ENCODE measurements at places on chromosomes 11 and 22.

DNA sequence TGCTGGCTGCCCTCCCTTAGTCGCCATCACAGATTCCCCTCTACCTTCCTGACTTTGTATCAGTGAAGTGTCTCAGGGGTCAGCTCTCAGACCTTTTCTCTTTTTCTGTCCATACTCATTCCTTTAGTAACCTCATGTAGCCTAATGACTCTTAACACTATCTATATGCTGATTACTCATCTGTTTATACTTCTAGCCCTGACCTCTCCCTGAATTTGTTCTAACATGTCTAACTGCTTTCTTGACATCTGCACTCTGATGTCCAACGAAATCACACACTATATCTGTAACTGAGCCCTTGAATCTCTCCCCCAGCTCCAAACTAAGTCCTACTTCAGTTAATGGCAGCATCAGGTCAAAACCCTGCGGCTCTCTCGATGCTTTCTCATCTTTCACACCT, 135.8 kb upstream of the TIMP3 start:
- DNase-seq, result no peak

- DNase-seq, result no peak
Observed at GRCh38 chr11:117831661-117832415, 7.3 kb upstream of the FXYD2 start.

DNA sequence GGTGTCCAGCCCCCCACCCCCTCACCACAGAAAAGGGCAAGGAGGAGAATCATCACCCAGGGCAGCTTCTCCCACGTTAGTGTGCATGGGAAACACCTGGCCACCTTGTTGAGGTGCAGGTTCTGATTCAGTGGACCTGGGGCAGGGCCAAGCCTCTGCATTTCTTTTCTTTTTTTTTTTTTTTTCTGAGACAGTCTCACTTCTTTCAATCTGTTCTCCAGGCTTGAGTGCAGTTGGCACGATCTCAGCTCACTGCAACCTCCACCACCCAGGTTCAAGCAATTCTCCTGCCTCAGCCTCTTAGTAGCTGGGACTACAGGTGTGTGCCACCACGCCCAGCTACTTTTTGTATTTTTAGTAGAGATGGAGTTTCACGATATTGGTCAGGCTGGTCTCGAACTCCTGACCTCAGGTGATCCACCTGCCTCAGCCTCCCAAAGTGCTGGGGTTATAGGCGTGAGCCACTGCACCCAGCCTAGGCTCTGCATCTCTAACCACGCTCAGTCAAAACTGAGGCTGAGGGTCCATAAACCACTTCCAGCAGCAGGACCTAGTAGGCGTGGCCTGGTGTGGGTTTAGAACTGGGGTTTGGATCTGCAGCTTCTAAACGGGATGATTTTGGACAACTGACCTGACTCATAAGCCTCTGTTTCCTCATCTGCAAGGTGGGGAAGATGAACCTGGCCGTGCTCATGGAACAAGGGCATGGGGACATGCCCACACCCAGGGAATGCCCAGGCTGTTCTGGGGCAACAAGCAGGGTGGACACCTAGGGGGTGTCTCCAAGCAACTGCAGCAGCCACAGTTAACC, 734 bp downstream of the ZP1 start:
- no peak for DNase-seq

GRCh38 chr22:24403346-24403745, 24.1 kb upstream of the ADORA2A start:
- no peak for DNase-seq

DNA sequence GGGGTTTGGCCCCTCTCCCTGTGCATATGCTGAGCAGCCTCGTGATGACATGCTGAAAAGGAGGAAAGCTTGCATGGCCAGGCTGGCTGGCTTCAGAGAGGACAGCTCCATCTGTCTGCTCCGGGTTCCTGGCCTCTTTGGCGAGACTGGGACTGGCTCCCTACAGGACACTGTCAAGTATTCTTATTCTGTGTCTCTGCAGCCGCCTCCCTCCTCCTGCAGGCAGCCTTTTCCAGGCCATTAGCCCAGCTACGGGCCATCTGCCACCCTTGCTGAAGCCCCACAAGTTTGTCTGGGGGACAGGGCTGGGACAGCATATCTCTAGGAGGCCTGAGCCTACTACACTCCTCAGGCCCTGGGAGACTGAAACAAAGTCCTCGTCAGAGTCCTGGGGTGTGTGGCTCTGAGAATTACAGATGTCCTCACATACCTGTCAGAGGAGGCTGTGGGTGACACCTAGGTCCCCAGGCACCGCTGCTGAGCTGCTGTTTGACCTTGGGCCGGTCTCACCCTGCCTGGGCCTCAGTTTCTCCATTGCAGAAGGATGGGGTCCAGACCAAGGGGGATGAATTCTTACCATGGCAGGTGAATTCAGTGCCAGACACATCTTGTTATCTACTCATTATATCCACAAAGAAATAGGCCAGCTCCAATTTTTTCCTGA, 11.0 kb downstream of the MRGPRG start:
- DNase-seq, result no peak

GRCh38 chr11:134889832-134890231, 477.8 kb upstream of the B3GAT1 start:
- DNase-seq, result no peak

- DNase-seq, result no peak
Observed at GRCh38 chr11:8032576-8033304, 45.6 kb downstream of the EIF3F start.

- no peak for DNase-seq
Observed at GRCh38 chr11:87444993-87445392, 407.3 kb downstream of the TMEM135 start.

- no peak for DNase-seq
Observed at GRCh38 chr11:1105183-1105565, 30.5 kb downstream of the MUC2 start.

Data from CMK (cell line).